ENCODE measurements at places on chromosomes 11 and 22.

DNA sequence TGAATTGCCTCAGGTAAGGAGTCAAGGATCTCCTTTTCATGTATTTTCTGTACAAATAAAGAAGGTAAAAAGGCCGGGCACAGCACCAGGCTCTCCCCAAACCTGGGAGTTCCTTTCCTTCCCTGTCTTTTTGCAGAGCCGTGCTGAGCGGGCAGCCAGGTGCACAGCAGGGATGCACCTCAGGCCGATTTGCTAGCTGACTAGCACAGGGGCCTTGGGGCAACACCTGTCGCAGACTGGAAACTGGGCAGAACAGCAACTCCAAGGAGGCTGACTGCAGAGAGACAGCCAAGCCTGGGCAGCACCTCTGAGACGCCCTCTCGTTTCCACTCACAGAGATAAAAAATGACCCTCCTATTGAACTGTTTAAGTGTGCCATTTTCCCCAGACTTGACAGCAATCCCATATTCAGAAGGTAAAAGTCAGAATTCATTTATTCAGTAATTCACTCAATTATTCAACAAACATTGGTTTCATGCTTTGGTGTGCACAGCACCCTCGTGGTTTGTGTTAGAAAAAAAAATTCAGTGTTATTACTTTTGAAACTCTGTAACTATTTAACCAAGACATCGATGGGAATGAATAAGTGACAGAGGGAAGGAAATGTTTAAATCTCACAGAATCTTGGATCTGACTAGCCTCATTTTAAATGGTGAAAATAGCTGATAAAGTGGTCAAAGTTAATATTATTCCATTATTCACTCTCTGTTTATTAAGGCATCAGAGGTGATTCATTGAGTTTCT lies 120.9 kb downstream of the GALNT18 start:
- DNase-seq, result no peak

GRCh38 chr11:93001806-93002205 lies 32.4 kb downstream of the MTNR1B start:
- no peak for DNase-seq

GRCh38 chr11:110691926-110692325 lies 20.3 kb downstream of the ARHGAP20 start:
- no peak for DNase-seq

DNA sequence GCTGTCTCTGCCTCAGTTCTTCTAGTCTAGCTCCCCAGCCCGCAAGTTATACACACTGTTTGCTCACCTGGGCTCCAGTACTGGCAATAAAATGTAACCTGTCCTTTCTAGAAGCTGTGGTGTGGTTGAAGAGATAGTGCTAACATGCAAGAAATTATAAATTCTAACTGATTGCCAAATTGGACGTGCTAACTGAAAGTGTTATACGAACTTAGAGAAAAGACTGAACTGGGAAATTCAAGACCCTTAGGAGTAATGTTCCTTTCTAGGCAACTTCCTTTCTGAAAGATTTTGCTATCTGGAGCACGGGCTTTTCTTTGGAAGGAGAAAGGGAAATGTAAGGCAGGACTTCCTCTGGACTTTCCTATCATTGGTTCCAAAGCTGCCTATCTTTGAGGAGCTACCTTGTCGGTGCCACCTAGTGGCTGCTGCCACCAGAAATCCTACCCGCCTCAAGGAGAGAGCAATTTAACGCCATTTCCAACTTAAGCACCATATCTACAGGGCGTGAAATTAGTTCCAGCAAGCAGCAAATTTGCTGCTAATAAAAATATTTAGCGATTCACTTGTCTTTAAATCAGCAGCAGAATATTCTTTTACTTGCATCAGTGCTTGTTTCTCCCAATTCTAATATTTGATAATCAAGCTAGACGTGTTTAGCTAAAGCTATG lies 12.7 kb upstream of the TMEM218 start:
- no peak for DNase-seq

DNA sequence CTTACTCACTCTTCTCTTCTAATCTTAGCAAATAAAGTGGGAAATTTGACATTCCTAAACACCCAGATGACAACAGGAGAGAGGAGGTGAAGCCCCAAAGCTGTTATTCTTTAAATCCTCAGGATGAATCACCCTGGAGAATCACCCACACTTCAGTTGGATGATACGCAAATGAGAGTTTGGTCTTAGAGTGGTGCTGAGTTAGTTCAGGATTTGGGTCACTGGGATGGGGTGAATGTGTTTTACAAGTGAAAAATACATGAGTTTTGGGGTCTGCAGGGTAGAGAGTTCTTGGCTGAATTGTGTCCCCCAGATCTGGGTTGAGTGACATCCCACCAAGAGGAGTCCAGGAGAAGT lies 117.2 kb downstream of the GGTLC2 start:
- DNase-seq, result no peak

DNA sequence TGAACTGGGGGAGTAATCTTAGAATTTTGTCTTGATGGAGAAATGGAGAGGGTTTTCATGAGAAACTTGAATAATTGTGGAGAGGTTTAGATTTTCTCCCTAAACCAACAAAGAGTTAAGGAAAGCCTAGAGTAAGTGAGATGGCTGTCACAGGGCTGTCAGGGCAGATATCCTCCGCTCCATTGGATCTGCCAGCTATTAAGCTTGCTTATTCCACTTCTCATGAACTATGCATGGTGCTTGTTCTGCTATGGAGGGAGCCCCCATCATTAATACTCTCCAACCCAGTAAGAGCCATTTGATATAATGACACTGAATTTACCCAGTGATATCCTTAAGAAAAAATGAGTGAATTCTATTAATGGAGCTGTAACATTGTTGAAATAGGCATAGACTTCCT lies 342.8 kb upstream of the MTNR1B start:
- no peak for DNase-seq

DNA sequence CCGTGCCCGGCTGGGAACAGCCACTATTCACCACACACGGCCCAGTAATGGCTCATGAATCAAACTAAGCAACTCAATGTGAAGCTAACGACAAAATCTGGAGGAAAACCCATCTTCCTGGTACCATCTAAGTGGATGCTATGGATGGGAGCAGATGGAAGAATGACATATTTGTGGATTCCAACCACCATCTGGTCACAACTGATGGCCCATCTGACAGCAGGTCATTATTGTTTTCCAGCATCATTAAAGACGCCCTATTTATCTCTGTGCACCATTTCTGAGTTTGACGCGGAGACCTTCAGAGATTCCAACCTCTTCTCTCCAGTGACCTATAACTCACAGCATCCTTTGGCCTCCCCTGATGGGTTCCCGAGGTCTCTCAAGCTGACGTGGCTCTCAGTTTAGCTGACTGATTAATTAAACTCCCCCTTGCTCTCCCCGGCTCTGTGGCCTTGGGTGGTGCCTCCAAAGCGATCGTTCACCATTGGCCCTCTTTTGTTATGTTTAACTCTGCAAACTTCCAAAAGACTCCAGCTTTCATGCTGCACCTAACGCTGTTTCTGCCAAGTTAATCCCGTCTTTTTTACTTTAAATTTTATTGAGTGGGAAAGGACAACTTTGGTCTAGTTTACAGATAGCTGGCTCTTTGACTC lies 1514.4 kb downstream of the BRD1 start:
- DNase-seq, result no peak

- no peak for DNase-seq
Observed at GRCh38 chr11:61820174-61820573, 3.4 kb upstream of the FADS1 start.

GRCh38 chr11:35214792-35215193 lies 75.8 kb downstream of the CD44 start:
- DNase-seq, result no peak

DNA sequence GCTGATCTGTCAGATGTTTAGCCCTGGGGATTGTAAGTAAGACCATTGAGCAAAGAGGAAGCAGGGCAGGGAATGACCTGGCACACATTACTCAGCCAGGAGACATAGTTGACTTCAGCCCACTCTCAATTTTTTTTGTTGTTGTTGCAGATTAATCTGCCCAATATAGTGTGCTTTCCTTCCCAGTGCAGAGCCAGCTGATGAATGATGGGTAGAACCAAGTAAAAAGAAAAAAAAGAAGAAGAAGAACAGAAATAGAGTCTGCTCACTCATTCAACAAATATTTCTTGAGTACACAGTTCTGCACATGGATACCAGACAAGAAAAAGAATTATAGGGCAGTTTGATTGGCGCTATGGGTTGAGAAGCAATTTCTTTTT lies 292.7 kb downstream of the ETS1 start:
- DNase-seq, result no peak

GRCh38 chr11:96254087-96254486 lies 88.9 kb downstream of the MAML2 start:
- no peak for DNase-seq

DNA sequence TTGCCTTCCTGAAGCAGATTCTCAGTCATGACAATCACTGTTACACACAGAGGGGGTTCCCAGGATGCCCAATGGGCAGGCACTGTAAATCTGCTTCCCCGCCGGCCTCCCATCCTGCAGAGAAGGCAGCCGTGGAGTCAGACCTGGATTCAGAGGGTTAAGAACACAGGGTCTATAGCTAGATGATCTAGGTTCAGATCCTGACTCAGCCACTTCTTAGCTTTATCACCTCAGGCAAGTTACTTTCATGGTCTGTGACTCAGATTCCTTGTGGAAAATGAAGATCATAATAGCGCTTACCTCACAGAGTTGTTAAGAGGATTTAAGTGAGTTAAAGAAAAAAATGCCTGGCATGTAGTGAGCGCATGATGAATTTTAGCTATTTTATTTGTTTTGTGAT lies 95.9 kb downstream of the TIMP3 start:
- DNase-seq, result no peak

- no peak for DNase-seq
Observed at GRCh38 chr11:77636731-77637344, 756 bp downstream of the CLNS1A start.
